ENCODE measurements at places on chromosomes 2 and 18.

DNA sequence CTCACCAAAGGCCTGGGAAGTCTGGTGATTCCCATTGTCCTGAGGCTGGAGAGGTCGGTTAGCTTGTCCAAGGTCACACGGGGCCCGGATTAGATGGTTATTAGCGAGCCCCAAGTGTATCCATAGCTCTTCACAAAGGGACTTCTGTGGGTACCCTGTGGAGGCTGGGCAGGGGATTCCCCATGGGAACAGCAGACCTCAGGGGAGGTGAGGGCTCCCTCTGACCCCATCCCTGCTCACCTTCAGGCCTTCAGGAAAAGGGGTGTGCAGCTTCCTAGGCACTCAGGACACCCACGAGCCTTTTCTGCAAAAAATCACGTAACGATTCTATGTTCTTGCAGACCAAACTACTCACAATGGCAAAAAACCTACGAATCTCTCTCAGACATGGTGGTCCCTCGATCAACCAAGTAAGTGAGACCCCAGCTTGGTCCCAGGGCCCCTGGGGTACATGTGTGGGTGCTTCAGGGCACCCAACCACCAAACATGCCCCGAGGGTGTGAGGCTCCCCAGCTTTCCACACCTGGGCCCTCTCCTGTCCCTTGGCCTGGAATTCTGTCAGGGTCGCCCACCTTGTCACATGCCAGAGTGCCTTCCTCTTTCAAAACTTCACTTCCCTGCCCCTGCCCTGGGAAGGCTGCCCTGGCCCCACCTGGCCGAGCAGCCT is 40.3 kb downstream of the PDIA6 start:
- DNase-seq: no peak

DNA sequence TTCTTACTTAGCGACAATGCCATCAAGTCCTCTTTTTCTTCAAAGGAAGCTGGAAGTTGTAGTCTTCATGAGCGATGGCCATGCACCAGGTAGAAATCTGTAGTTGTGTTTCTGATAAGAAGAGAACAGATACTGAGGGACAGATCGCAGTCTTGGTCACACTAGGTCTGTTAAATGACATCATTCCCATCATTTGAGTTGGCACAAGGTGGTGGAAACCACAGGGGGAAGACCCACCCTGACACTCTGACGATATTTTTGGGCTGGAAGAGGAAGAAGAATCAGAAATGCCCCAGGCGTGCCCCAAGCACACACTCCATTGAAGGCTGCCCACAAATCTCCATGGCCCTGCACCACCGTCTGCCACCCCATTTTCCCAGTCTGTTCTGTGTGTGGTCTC is 89.0 kb upstream of the BOD1L2 start:
- no peak for DNase-seq

DNA sequence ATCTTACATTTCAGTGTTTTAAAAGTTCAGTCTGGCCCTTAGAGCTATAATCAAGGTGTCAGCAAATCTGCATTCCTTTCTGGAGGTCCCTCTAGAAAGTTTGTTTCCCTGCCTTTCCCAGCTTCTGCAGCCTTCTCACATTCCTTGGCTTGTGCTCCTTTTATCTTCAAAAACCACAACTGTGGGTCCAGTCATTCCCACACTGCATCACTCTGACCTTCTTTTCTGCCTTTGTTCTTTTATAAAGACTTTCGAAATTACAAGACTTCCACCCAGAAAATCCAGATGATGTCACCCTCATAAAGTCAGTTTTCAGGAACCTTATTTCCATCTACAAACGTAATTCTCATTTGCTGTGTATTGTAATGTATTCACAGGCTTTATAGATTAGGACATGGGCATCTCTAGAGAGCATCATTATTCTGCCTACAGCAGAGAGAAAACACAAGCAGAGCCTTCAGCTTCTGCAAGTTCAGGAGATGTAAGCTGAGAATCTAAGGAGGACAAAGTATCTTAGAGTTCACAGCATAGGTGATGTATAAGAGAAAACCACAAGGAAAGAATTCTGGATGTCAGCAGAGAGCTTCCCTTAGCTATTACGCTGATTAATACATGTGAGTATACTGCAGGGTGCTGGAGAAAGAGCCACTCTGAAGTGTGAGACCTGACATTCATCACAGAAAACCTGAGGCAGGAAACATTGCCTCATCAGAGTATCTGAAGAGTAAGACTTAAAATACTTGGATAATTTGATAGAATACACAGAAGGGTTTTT is 1100.2 kb downstream of the CBLN2 start:
- DNase-seq: no peak

DNA sequence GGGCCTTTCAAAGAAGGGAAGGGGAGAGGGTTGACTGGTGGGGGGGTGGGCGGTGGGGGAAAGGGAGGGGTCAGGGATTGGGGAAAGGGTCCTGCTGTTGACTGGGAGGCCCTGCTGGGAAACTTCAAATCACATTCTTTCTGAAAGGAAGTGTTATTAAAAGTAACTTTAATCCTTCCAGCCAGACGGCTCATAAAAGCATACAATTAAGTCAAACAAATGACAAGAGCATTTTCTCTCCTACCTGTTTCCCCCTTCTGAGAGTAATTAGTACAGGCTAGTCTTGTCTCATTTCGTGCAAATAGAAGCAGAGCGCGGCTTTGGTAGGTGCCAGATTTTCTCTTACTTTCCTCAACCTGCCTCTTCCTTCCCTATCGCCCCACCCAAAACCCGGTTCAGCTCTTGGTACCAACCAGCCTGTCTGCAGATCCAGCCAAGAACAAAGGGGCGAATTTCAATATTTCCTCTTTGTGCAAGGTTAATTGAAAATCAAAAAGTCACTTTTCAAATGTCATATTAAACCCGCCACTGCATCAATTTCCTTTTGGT is 2112.6 kb upstream of the PIK3C3 start:
- no peak for DNase-seq

GRCh38 chr2:100756704-100757103 is 63.2 kb upstream of the NPAS2 start:
- DNase-seq: no peak

- DNase-seq: no peak
Measured at GRCh38 chr2:222315443-222316121, 16.8 kb upstream of the PAX3 start.

GRCh38 chr2:169336695-169337094 is 25.6 kb downstream of the LRP2 start:
- DNase-seq: no peak

GRCh38 chr2:215614296-215614695 is 178.4 kb upstream of the FN1 start:
- no peak for DNase-seq

- no peak for DNase-seq
Measured at GRCh38 chr18:12791610-12792009, 88.8 kb downstream of the PSMG2 start.

- no peak for DNase-seq
Measured at GRCh38 chr2:229050133-229050532, 221.0 kb downstream of the PID1 start.

DNA sequence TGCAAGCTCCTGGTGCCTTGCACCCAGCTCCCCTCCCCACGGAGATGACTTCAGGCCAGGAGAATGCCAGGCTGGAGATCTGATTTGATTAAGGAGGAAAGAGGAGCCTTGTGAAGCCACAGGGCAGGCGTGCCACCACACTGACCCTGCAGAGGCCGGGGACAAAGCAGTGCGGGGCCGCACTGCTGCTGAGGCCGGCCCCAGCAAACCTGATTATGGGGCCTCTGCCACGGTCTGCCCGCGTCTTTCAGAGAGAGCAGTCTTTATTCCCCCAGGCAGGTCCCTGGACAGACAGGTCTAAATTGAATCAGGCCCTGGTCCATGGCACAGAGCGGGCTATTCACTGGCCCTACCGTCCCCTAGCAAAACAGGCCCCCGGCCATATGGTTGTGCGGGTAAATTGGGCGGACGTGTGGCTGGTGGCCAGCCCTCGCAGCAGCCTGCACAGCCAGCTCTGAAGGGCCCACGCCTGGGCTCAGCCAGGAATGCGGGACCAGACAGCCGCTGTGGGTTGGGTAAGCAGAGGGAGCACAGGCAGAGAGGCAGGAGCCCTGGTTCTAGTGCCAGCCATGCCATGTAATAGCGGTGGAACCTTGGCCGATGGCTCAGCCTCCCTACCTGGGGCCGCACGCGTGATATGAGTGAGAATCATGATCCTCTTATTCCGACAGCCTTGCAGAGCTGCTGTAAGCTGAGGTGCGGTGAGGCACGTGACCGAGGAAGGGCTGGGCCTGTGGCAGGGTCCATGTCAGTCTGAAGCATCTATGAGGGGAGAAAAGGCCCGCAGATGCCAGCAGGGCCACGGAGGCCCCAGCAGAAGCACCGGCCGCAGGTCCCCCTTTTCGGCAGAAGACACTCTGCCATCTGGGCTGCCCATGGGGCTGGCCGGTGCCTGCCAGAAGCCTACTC is 97.3 kb upstream of the MYCN start:
- DNase-seq: no peak

- DNase-seq: no peak
Measured at GRCh38 chr2:128279009-128279408, 39.7 kb downstream of the HS6ST1 start.

DNA sequence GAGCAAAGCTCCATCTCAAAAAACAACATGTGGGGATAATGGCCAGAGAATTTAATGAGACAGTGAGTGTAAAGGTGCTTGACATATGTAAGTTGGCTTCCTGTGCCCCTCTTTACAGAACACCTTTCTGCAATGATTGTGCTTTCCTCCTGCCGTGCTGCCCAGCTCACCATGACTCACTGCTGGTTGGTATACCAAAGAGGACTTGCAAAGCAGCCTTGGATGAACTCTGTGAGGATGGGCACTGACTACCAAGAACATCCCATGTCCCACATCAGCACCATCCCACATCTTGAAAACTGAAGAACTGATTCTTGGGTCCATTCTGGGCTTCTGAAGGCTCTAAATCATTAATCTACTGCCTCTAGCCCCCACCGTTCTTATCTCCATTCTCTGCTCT is 52.2 kb downstream of the NGEF start:
- DNase-seq: no peak

GRCh38 chr2:23760736-23761135 is 166.2 kb downstream of the ATAD2B start:
- DNase-seq: no peak

DNA sequence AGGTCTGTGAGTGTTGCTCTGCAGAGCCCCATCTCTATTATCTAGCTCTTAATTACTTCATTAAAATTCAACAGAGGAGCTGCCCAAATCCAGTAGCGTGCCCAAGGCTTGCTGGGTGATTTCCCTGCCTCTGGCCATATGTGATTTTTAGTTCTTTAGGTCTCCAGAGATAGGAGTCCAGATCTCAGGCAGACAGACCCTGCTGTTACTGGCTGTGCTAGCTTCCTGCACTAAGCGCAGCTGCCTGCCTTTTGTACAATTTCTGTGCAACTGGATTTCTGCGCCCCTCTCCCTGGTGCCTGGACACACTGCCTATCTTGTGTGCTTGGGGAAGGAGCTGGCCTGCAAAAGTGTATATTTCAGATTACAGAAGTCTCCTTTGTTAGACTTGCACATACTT is 136.5 kb downstream of the TDRD15 start:
- DNase-seq: no peak

- no peak for DNase-seq
Measured at GRCh38 chr18:47970664-47971531, 40.4 kb upstream of the SMAD2 start.

DNA sequence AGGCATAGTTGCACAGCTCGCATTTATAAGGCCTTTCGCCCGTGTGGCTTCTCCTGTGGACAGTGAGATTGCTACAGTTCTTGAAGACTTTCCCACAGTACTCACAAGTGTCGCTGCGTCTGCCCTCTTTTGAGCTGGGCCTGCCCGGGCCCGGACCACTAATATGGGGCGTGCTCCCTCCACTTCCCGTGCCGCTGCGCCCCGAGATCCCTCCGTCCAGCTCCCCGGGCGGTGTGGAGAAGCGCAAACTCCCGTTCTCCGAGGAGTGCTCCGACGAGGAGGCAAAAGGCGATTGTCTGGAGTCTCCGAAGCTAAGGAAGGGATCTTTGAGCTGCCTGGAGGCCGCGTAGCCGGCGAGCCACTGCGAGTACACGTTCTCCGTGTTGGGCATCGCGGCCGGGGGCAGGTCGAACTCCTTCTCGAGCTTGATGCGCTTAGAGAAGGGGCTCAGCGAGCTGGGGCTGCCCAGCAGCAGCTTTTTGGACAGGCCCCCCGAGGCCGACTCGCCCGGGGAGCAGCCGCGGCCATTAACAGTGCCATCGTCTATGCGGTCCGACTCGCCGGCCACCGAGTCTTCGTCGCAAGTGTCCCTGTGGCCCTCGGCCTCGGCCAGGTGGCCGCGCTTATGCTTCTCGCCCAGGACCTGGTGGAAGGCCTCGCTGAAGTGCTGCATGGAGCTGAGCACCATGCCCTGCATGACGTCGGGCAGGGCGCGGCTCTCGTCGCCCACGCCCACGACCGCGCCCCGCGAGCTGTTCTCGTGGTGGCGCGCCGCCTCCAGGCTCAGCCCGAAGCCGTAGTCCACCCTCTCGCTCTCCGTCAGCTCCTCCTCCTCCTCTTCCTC is 92.7 kb downstream of the BCL11A start:
- no peak for DNase-seq

DNA sequence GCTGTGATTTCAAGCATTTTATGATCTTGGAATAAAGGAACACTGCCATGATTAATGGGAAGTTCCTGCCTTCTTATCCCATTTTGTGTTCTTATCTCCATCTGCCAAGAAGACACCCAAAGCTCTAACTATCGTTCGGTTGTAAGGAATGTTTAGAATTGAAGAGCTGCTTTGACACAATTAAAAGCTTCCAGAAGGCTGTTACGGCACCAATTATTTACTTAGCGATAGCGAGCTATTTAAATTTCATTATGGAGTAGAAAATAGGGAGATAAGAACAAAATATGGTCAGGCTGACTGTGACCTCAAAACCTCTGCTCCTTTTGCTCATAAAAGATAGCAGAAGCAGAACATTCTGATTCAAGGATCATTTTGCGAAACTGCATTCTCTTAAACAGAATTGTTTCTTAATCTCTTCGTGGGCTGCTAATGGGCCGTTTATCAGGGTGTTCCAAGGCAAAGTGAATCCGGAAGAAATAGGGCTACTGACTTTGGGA is 101.6 kb downstream of the SLC4A3 start:
- no peak for DNase-seq

DNA sequence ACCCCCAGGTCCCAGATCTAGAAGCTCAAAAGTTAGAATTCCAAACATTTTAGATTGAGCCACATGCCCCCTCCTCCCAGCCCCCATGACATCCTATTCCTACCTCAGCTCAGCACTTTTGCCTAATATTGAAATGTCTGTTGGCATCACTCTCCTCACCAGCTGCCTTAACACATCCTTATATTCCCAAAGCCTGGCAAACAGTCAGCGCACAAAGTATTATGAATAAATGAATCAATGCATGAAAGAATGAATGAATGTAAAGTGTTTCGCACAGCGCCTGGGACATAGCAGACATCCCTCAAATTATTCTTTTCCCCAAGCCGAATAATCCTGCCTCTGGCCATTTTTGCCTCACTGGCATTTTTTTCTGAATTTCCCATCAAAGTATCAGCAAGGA is 175.8 kb downstream of the TNS1 start:
- DNase-seq: no peak

- no peak for DNase-seq
Measured at GRCh38 chr2:223042704-223043118, 9.3 kb upstream of the KCNE4 start.
